Bronchial epithelial cell (primary cell): ENCODE measurements at places on chromosomes 5 and 9. TPM values are rescaled to one million over a fixed set of nuclear protein-coding genes. Genes with fewer than 3 reads are reported as not detected.

Gene TMEFF1
- total RNA-seq: 0.13 and 0.26 TPM in 2 replicates

GRCh38 chr5:57592236-57592635, 109.6 kb upstream of the ACTBL2 start:
- DNase-seq: no peak

DNA sequence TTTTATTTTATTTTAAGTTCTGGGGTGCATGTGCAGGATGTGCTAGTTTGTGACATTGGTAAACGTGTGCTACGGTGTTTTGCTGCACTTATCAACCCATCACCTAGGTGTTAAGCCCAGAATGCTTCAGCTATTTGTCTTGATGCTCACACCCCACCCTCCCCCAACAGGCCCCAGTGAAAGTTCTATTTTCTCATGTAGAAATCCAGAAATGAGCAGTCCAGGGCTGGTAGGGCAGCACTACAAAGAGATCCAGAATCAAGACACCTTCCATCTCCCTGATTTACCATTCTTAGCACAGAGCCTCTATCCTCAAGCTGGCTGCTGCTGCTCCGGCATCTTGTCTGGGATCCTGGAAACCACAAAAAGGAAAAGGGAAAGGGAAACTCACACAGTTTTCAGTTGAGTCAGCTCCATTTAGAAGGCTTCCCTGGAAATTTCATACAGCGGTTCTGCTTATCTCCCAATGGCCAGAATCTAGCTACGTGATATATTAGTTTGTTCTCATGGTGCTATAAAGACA, 85.4 kb upstream of the SMARCA2 start:
- DNase-seq: no peak

Gene PDLIM4
- 12.9 and 18.8 TPM in 2 replicates for total RNA-seq
